ENCODE measurements at places on chromosomes 1 and 21. TPM values are rescaled to one million over a fixed set of nuclear protein-coding genes. Genes with fewer than 3 reads are reported as not detected.

GRCh38 chr1:61419196-61419595 is 305.7 kb downstream of the TM2D1 start:
- H3K4me3 ChIP-seq: no peak overlapping the region
- H3K36me3 ChIP-seq: no peaks in the 10 kb centered on the region
- DNase-seq: no peak
- H3K27me3 ChIP-seq: no peaks in the 10 kb centered on the region

DNA sequence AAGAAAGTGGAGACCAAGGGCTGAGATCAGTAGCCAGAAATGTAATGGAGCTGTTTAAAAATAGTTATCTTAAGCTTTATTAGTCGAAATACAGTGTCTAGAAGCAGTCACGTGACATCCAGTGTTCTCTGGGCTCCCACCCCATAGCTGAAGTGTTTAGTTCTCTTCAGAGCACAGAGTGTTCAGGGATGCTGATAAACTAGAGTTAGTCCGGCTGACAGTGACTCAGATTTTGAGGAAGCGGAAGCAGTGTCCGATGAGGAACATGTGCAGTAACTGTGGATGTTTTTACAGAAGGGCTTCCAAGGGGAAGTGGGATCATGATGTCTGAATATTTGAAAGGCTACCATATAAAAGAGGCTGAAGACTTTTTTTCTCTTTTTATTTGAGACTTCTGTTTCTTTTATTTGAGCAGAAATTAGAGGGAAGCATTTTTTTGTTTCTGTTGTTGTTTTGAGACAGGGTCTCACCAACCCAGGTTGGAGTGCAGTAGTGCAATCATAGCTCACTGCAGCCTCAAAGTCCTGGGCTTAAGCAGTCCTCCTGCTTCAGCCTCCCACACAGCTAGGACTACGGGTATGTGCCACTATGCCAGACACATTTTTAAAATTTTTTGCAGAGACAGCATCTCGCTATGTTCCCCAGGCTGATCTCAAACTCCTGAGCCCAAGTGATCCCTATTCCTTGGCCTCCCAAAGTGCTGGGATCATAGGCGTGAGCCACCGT is 124.2 kb downstream of the GALNT2 start:
- H3K4me3 ChIP-seq: no peak overlapping the region
- no peaks in the 10 kb centered on the region for H3K36me3 ChIP-seq
- DNase-seq: peak; percentile 84
- H3K27me3 ChIP-seq: no peaks in the 10 kb centered on the region
- H3K27ac ChIP-seq: peak overlapping the region; percentile 84

DNA sequence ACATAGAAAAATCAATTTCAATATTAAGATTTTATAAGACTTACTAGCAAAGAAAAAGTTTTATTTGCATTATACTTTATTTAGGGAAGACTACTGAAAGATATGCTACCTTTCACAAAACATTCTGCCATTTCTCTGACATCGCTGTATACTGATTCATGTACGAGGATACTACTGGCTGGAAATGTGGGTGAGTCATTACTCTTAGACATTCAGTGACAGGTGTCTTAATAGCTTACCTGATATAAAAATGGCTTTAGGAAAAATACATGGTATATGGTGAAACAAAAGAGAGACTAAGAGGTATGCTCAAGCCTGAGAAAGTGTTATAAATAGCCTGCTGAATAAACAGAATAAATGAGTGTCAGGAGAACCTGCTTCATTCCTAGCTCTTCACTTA is 73.0 kb upstream of the EXO1 start:
- no peak for DNase-seq
- H3K27me3 ChIP-seq: no peaks in the 10 kb centered on the region
- H3K4me3 ChIP-seq: no peak overlapping the region
- no peaks in the 10 kb centered on the region for H3K36me3 ChIP-seq
- no peaks in the 10 kb centered on the region for H3K4me1 ChIP-seq

ASTN1 gene
- total RNA-seq: not detected

Data from gastrocnemius medialis (tissue), 4 donors.